MCF 10A (cell line): ENCODE measurements at places on chromosomes 6 and 20.

- H3K27me3 ChIP-seq = no peaks in the 10 kb centered on the region
- peaks cover 12% of the 10 kb centered on the region for H3K36me3 ChIP-seq
- peak overlapping the region; percentile 99 for H3K4me3 ChIP-seq
Measured at GRCh38 chr6:106324726-106325335, 729 bp downstream of the ATG5 start.

DNA sequence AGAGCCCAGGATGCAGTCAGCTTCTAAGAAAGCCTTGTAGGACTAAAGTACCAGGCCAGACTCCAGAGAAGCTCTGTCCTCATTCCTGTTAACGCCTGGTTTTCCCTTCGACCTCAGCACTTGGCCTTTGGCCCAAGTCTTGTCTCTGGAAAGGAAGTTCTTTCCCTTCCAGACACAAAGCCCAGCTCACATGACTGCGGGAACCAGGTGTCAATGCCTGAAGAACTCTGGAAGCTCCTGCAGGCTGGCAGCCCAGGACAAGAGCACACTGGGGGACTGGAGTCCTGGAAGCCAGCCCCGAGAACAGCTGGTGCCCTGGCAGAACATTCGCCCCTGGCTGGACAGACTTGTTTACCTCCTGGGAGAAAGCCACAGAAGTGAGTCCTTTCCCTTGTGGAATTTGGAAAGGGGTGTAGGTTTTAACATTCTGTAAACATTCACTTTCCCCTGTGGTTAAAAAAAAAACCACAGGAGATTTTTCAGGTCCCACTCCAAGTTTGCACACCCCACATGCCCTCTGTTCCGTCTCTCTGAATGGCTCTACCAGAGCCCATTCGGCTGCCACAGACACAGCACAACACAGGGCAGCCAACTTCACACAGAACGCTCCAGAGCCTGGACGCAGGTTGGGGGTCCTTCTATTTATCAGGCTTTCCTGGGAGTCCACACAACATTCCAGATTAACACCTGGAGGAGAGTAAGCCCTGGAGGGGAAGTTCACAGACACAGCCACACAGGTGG lies 18.1 kb downstream of the ACSS1 start:
- peak; percentile 90 for DNase-seq
- H3K27ac ChIP-seq = peak overlapping the region; percentile 81
- peaks cover 20% of the 10 kb centered on the region for H3K4me1 ChIP-seq
- H3K36me3 ChIP-seq = peaks cover 7% of the 10 kb centered on the region
- H3K27me3 ChIP-seq = peaks cover 11% of the 10 kb centered on the region

- H3K4me3 ChIP-seq = no peak overlapping the region
- H3K4me1 ChIP-seq = no peaks in the 10 kb centered on the region
- no peak overlapping the region for H3K27ac ChIP-seq
- peaks cover 69% of the 10 kb centered on the region for H3K27me3 ChIP-seq
- no peak for DNase-seq
Measured at GRCh38 chr6:159059885-159060506, 15.2 kb upstream of the TAGAP start.

- no peak overlapping the region for H3K27ac ChIP-seq
- H3K27me3 ChIP-seq = no peaks in the 10 kb centered on the region
- DNase-seq = no peak
- no peaks in the 10 kb centered on the region for H3K4me1 ChIP-seq
- H3K4me3 ChIP-seq = no peak overlapping the region
Measured at GRCh38 chr6:22141241-22141745, 155.5 kb downstream of the PRL start.
